EL (cell line): ENCODE measurements at places on chromosomes 7 and 10.
A peak's percentile ranks its signal among the peaks of the same experiment; 100 is the strongest.

- peak; percentile 57 for DNase-seq
These were observed 704 bp downstream of the TNKS2 start for GRCh38 chr10:91798649-91799611.

GRCh38 chr10:108783897-108784296 is 1139.4 kb downstream of the XPNPEP1 start:
- peak; percentile 57 for DNase-seq

DNA sequence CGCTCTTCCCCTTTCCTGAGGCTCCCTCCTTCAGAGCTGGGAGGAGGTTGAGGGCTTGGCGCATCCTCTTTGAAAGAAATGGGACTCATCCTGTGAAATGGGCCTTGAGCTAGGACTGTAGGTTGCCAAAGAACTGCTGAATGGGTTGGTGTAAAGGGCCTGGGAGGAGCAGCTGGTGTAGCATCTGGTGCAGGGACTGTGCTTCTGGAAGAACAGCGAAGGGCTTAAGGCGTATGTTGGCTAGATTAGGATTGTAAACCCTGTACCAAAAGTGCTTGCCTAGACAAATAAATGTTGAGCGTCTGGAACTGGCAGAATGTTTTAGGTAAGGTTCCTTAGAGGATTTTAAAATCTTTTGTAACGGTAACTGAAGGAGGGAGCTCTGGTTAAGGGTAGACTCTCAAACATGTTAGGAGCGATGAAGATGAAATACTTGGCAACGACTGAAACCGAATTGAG is 563 bp downstream of the STAM start:
- DNase-seq, result peak; percentile 39

DNA sequence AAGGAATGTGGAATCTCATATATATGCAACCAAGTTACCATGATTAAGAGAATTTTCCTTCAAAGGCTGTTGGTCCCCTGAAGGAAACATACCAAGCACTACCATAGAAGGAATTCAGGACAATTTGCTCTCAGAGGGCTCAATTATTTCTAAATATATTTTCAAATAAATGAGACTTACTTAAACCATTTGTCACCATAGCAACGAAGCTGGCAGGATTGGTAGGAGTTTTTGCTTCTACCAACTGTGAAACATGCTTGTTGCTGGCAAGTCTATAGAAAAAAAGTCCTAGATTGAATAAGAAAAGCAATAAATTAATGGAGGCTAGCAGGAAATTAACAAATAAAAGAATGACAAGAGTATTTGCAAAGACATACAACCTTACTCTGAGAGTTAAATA is 156.9 kb upstream of the NPSR1 start:
- no peak for DNase-seq

DNA sequence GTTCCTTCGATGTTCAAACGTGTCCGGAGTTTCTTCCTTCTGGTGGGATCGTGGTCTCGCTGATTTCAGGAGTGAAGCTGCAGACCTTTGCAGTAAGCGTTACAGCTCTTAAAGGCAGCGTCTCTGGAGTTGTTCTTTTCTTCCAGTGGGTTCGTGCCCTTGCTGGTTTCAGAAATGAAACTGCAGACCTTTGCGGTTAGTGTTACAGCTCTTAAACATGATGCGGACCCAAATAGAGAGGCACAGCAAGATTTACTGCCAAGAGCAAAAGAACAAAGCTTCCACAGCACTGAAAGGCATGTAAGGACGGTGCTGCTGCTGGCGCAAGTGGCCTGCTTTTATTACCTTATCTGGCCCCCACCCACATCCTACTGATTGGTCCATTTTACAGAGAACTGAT is 931.4 kb downstream of the IPMK start:
- no peak for DNase-seq

- DNase-seq, result peak; percentile 68
These were observed 33.3 kb downstream of the CDK14 start for GRCh38 chr7:90629297-90629918.

GRCh38 chr10:132632091-132632561 is 94.5 kb downstream of the INPP5A start:
- DNase-seq, result no peak

DNA sequence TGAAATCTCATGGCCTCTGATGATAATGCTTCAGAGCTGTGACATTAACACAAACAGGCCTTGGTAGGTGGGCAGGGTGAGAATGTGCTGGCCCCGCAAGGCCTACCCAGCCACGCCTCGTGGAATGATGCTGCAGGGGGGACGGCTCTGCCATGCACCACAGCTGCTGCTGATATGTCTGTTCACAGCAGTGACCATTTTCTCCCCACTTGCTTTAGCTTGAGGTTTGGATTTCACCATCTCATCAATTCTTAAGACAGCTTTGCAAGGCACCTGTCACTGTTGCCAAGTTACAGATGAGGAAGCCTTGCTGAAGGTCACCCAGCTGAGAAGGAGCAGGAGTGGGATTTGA is 128.3 kb downstream of the PTPN20 start:
- DNase-seq, result no peak

DNA sequence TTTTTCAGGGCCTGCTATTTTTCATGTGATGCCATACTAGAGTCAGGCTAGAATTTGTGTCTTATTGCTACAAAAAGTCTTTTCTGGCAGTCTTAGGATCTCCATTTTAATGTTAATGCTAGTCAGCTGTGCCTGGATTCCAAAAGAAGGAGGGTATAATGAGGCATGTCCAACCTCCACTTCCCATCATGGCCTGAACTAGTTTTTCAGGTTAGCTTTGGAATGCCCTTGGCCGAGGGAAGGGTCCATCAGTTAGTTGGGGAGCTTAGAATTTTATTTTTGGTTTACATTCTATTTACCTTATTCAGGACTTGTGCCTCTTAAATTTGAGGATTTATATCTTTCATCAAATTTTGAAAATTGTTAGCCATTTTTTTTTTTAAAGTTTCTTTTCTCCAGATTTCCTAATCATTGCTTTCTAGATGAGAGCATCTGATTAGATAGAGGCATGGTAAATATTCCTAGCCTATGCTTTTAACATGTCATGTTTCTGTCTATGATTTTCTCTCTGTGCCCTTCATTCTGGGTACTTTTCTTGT is 6.5 kb upstream of the ZNF777 start:
- no peak for DNase-seq

DNA sequence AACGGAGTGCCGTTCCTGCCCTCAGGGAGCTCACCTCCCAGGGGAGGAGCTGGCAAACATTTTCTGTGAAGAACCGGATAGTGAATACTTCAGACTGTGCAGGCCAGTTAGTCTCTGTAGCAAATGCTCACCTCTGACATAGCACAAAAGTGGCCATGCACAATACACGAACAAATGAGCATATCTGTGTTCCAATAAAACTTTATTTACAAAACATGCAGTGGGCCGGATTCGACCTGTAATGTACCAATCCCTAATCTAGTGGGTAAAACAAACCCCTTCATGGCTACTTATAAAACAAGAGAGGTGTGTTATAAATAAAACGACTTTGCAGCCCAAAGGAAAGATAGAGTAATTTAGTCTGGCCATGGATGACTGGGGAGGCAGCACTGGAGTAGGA is 48.7 kb downstream of the KCNMA1 start:
- no peak for DNase-seq

DNA sequence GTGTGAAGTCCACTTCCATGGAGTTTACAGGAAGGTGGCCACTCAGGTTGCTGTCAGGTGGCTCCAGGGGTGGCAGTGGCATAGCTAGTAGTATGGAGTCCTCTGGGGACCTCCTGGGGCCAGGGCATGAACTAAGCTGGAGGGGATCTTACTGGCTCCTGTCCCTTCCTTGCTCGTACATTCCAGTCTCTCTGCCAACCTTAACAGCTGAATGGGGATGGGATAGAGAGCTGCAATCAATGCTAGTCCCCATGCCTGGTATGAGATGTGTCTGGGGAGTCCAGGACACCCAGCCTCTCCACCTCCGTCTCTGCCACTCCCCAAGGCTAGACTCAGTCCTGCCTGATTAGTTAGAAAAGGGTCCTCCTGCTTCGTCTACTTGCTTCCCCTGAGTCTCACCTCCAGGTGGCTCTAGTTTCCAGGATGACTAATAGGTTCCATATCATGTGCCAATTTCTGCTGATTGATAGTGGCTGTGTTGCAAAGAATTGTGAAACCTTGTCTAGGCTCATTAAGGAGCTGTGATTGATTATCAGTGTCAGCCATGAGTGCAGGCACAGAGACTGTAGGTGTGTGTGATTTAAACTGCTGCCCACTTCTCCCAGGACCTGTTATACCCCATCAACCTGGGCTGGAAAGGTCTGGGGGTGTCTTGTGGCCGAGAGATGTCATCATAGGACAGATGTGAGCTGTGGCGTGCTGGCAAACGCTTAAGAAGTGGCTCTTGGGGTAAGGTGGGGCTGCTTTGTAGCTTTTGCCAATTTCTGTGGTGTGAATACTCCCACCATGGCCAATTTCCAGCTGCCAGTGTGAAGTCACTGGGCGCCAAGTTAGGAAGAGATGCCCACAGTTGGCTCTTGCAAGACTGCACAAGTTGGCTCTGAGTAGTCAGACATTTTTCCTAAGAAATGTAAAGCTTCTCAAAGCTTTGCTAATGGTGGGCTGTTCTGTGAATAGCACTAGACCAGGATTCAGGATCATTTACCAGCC is 59.8 kb downstream of the COL13A1 start:
- DNase-seq, result peak; percentile 67

- DNase-seq, result peak; percentile 64
These were observed 34.6 kb downstream of the TRIM8 start for GRCh38 chr10:102678842-102679289.

GRCh38 chr7:134514663-134515062 is 12.7 kb upstream of the AKR1B10 start:
- DNase-seq, result peak; percentile 77

GRCh38 chr7:85135977-85136376 is 50.9 kb downstream of the SEMA3D start:
- DNase-seq, result peak; percentile 92

GRCh38 chr10:31103112-31103511 is 71.4 kb upstream of the ZNF438 start:
- no peak for DNase-seq

DNA sequence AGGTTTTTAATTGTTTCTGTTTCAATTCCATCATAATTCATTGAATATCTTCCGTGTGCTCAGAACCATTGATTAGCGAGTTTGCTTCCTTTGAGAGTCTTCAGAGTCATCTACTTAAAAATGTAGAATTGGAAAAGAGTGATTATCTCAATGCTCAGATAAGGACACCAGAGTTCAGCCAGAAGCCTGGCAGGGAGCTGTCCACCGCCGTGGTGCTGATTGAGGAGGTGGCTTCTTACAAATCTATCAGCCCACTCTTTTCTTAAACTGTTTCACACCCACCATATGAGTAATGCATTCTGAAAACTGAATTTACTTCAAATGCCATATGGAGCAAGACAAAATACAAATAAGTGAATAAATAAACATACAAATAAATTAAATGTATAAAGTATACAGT is 79.3 kb downstream of the INSYN2A start:
- DNase-seq, result peak; percentile 42

GRCh38 chr7:25009257-25009656 is 29.3 kb upstream of the OSBPL3 start:
- peak; percentile 92 for DNase-seq

GRCh38 chr7:148014541-148014940 is 576.0 kb upstream of the C7orf33 start:
- no peak for DNase-seq
